ENCODE measurements at places on chromosomes 7 and 10. TPM values are rescaled to one million over a fixed set of nuclear protein-coding genes. Genes with fewer than 3 reads are reported as not detected.

DNA sequence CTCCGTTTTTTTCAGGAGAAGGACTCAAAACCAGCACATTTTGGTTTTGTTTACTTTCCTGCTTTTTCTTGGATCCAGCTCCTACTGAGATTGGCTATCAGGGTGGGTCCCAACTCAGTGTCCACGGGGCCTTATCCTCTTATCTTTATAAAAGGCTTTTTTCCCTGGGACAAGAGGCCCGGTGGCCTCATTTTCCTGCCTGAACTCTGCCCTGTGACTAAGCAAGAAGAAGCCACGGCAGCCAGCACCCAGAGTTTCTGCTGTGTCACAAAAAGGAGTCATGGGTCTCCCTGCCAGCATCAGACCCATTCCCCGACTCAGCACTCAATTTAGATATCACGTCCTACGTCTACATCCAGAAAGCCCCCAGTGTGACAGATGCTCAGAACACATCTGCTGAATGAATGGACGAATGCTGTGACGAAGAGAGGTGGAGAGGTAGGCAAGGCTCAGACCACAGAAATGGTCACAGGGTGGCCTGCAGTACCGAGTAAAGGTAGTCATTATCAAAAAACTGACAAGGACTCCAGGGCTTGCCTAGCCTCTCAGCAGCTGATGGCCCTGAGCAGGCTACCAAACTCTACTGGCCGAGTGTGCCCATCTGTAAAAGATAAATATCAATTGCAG, 16.7 kb downstream of the DLG5 start:
- DNase-seq = no peak

DNA sequence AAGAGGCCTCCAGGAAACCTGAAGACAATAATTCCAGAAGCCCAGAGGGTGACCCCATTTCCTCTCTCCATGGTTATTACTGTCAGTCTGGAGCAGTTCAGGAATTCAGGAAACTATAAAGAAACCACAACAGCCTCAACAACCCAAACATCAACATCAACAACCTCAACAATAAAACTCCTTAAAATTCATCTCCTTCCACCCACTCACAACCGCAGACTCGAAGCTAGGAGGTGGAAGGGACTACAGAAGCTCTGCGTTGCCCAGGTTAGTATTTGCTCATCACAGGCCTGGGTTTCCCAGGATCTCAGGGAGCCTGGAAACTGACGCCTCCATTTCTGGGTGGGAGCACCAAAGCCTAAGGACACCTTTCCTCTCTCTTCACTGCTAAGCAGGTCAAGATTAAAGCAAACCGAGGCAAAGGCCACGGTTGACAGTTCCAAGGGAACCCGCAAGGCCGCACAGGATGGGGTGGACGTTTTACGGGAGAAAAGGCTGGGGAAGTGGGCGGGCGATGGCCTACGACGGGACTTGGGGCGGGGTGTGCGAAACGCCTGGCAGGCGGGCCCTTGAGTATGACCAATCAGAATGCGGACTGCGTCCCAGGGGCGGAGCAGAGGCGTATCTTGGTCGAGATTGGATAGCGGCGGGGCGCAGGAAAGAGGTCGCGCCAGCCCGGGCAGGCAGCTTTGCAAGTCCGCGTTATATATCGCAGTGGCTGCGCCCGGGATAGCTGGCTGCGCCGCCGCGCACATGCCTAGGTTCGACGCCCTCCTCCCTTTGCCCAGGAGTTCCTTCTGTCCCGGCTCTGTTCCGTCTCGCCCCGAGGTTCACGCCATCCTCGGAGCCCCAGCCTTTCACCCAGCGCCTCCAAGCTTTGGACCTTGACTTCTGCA, at the start of gene ELOVL3:
ELOVL3 (plus strand) TSS at position 654 of the 896 bp plus-strand sequence. CDS start 250 bp downstream, outside the sequence.
- DNase-seq = peak; percentile 87

DNA sequence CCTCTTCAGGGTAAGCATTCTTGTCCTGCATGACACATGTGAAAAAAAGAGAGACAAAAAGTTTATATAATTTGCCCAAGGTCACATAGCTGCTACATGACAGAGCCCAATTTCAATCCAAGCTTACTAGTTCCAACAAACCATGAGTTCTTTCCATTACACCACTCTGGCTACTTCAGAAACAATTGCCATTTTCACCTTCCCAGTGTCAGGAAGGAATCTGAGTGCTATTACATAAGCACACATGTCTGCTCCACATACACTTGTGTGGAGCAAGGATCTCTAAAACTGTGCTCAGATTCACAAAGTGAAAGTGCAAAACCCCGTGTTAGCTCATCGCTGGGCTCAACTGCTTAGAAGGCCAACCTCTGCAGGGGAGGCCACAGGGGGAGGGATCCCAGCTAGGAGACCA, 356.2 kb upstream of the NFE2L3 start:
- no peak for DNase-seq

GRCh38 chr10:97215619-97216260, 30.0 kb upstream of the SLIT1 start:
- no peak for DNase-seq

DNA sequence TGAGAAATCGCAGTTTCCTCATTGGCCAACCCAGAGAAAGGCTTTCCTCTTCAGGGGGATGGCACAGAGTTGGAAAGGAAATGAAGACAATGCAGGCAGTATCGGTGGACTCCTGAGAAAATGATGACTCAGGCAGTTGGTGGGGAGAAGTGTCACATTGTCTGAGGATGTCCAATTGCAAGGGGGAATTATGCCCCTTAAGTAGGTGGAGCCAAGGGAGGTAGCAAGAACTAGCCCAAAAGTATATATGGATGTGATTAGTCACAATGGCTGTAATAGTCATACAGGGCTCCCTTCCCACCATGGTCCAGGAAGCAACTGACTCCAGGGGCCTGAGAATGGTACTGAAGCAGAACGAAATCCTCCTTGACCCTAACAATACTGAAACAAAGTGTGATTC, 58.3 kb upstream of the EGFR start:
- DNase-seq = no peak

GRCh38 chr10:570628-571163, 118.8 kb downstream of the DIP2C start:
- no peak for DNase-seq

- DNase-seq = no peak
These were observed 338 bp downstream of the SDK1 start for GRCh38 chr7:3301449-3301731.

- no peak for DNase-seq
These were observed 171.1 kb downstream of the EGFR start for GRCh38 chr7:55189878-55190436.

DNA sequence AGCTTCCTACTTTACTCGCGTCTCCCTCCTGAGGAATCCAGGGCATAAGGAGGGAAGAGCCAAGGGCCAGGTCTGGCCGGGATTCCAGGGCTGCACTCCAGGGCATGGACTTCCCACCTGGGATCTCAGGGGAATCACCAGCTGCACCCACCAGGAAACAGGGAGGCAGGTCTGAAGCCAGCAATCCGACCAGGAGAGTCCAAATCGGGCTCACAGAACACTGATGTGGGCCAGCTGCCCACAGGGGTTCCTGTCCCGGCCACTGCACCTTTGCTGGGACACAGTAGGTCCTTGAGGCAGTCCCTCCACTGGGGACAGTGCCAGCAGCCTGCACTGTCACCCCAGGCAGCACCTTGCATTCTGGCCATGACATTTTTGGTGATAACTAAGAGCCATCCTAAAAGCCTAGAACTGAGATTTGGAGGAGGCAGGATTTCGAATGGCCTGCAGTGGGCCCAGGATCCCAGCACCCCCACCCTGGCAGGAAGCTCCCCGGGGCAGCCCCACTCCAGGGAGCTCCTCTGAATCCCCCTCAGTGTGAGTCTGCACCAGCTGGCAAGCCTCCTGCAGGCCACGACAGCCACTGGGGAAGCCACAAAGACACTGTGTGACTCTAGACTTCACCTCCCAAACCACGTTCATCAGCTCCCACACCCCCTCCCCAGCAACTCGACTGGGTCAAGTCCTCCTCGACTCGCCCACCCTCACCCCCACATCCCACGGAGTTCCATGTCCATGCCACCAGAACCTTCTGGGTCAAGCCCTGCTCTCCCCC, 71.5 kb upstream of the PPP2R2D start:
- DNase-seq = no peak

- no peak for DNase-seq
These were observed 34.1 kb downstream of the EGFR start for GRCh38 chr7:55052741-55053427.

- no peak for DNase-seq
These were observed 635.7 kb upstream of the ANKRD30A start for GRCh38 chr10:36489611-36490228.

GRCh38 chr7:51274001-51274400, 42.6 kb downstream of the COBL start:
- DNase-seq = no peak

- peak; percentile 64 for DNase-seq
These were observed 98.9 kb downstream of the NEURL1 start for GRCh38 chr10:103592186-103593021.

DNA sequence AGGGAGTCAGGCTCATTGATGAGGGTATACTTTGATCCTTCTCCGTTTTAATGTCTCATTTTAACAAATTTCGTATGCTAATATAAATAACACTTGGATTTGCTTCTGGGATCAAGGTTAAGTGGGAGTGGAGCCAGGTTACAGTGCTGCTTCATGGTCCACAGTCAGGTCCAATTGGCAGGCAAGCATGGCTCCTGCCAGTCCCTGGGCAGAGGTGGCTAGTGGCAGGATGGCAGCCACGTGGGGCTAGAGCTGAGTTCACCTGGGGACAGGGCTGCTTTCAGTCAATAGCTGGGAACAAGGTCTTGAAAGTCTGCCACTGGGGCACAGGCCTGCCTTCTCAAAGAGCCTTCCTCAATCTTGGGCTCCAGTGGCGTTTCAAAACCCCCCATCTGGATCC, 16.0 kb upstream of the VWA2 start:
- DNase-seq = no peak

CFAP70 gene
- total RNA-seq = 0.31 TPM

CYP2C19 gene
- total RNA-seq = 0.22 TPM

BAG3 gene
- total RNA-seq = 20.9 TPM

FAM170B gene
- total RNA-seq = not detected

ST8SIA6 gene
- total RNA-seq = not detected

GPR146 gene
- total RNA-seq = 0.57 TPM

PSTK gene
- total RNA-seq = 3.9 TPM

GIMAP8 gene
- total RNA-seq = 9.1 TPM

Data from activated naive CD4-positive, alpha-beta T cell treated with anti-CD3 and anti-CD28 coated beads for 36 hours (primary cell).